ENCODE measurements at places on chromosomes 3 and 15. TPM values are rescaled to one million over a fixed set of nuclear protein-coding genes. Genes with fewer than 3 reads are reported as not detected.

- no peak for DNase-seq
Measured at GRCh38 chr15:25694239-25694584, 168.9 kb downstream of the ATP10A start.

DNA sequence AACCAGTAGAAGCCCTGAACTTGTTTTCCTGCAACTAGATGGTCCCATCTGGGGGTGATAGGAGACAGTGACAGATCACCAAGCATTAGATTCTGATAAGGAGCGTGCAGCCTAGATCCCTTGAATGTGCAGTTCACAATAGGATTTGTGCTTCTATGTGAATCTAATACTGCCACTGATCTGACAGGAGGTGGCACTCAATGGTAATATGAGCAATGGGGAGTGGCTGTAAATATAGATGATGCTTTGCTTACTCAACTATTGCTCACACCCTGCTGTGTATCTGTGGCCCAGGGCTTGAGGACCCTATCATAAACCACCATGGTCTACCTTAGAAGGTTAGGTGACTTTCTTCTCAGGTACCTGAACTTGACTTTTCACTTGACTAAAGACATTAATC is 417.1 kb upstream of the ARHGEF26 start:
- peak; percentile 61 for DNase-seq

DNA sequence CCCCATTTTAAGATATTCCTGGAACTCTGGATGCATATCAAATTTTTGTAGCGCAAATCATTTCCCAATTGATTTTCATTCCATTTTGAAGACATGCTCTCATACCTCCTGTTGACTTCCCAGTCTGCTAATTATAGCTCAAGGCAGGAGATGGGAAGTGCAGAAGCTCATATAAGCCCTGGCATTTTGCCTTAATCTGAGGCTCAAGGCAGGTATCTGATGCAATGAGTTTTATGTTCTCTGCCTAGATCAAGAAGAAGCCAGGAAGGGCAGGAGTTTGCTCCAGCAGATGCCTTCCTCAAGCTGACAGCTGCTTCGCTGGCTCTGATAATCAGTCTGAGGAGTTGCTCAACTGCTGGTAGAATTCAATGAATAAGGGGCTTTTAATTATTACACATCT is 65.6 kb upstream of the NEDD4 start:
- DNase-seq = no peak

DNA sequence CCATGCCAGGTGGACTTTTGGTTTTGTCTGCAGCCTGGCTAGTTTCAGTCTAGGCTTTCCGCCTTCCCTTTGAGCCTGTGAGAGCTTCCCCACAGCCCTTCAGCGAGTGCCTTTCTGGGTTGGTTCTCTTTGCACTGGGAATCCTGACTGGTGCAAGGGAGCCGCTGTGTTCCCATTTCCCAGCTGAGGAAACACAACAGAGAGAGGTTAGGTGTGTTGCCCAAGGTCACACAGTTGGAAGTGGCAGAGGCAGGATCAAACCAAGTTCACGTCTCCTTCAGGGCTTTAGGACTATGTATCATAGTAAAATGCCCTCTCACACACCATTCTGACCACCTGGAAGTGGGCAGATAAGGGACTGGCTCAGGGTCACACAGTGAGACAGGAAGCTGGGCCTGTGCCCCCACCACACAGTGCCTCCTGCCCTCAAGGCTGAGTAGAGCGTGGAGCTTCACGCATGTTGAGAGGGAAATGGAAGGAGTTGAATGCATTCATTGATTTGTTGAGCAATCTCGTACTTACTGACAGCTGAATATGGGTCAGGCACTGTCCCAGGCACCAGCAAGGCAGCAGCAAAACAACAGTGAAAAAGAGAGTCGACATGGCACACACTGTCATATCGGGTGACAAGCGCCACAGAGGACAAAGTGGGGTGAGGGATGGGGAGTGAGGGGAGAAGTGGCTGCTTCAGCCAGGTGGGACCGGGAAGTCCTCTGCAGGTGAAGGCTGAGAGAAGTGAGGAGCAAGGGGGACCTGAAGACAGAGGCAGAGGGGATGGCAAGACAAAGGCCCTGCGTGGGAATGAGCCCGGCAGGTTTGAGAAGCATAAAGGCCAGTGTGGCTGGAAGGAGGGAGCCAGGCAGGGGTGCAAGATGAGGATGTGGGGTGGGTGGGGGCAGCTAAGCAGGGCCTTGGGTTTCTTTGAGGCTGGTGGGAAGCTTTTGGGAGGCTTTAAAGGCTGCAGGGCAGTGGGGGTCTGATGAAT is 12.3 kb upstream of the ANPEP start:
- no peak for DNase-seq

- DNase-seq = peak; percentile 75
Measured at GRCh38 chr3:62601238-62602070, 228.1 kb upstream of the FEZF2 start.

DNA sequence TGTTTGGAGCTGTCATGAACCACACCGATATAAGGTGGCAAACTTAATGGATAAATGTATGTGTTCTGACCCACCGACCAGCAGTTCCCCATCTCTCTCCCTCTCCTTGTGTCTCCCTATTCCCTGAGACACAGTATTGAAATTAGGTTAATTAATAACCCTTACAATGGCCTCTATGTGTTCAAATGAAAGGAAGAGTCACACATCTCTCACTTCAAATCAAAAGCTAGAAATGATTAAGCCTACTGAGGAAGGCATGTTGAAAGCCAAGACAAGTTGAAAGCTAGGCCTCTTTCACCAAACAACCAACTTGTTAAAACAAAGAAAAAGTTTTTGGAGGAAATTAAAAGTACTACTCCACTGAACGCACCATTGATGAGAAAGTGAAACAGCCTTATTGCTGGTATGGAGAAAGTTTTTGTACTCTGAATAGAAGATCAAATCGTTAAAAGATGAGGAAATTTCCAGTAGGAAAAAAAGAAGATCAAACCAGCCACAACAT is 15.0 kb downstream of the ATR start:
- DNase-seq = no peak

- no peak for DNase-seq
Measured at GRCh38 chr15:74889390-74889882, 406 bp upstream of the MPI start.

GRCh38 chr3:154904328-154904727 is 175.8 kb upstream of the MME start:
- DNase-seq = peak; percentile 53

DNA sequence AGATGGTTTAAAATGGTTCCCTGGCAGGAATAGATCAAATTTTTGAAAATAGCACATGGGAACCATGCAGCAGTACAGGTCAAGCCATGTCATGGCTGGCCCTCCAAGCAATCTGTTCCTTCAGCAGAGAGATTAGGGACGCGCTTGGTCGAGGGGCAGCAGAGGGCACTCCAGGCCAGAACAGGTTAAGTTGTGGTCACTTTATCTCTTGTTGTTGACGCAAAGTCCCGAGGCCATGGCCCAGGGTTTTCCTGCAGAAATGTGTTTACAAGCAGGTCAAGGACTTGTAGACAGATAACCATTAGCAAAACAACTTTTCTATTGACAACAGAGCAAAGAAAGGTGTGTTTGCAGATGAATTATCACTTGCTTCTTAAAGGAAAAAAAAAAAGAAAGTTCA is 570.0 kb upstream of the NR2F2 start:
- peak; percentile 4 for DNase-seq

DNA sequence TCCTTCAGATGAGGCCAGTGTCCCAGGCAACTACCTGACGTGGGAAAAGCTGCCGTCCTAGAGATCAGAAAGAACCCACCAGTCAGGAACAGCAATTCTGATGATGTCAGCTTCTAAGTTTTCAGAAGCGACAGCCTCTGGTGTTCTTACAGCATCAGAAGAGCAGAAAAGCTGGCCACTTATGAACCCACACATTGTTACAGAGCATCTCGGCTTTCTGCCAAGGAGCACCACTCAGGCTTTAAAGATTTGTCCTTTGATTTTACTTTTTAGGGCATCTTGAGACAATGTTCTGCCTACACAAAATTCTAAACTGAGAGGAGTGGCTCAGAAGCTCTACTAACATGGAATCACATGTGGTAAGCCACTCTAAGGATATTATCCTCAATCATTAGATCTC is 49.7 kb upstream of the BOC start:
- DNase-seq = no peak

GRCh38 chr3:94258851-94259250 is 196.0 kb downstream of the NSUN3 start:
- DNase-seq = no peak

GRCh38 chr3:37309921-37310665 is 135.7 kb upstream of the LRRFIP2 start:
- DNase-seq = no peak

DNA sequence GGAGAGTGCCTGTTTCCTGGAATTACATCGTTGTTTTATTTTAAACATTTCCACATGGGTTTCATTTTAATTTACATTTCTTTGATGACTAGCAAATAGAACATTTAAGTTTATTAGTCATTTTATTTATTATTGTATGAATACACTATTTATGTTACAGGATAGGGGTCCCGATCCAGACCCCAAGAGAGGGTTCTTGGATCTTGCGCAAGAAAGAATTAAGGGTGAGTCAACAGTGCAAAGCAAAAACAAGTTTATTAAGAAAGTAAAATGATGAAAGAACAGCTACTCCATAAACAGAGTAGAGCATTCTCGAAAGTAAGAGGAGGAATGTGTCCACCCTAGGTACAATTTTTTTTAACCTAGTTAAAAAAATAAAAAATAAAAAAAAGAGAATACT is 539.5 kb downstream of the NAALADL2 start:
- no peak for DNase-seq

GRCh38 chr3:78430741-78431140 is 1337.1 kb downstream of the ROBO1 start:
- DNase-seq = no peak

PPP1R14D gene
- total RNA-seq = 0.33 TPM

IDH2 gene
- total RNA-seq = 94.1 TPM

SEMA7A gene
- total RNA-seq = 74.9 TPM

LINGO1 gene
- not detected for total RNA-seq

LRRC34 gene
- total RNA-seq = 3.8 TPM

GALK2 gene
- total RNA-seq = 34.6 TPM

ADCY5 gene
- not detected for total RNA-seq

IL16 gene
- not detected for total RNA-seq
